ENCODE measurements at places on chromosomes 16 and 17.
A peak's percentile ranks its signal among the peaks of the same experiment; 100 is the strongest.

GRCh38 chr17:64448665-64449512 lies at the start of gene MILR1:
Gene MILR1, plus strand, starts transcription at chr17:64449115. Its CDS starts 54 bp downstream, at chr17:64449169.
- no peak for DNase-seq

GRCh38 chr16:85851034-85851785 lies 47.8 kb upstream of the IRF8 start:
- no peak for DNase-seq

DNA sequence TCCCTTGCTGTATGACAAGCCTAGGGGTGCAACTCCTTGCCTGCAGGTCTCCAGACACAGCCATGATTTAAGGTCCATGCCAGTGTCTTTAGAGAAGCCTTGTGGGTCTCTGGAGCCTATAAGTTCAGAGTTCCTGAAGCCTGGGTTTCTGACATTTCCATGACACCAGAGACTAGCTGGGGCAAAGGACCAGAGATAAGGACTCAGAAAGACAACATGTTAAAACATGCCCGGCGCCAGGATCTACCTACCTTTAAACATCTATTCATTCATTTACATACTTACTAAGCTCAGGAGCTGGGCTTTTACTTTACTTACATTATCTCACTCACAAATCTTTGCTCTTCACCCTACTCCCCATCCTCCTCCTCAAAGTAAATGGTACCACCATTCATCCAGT lies 1.5 kb downstream of the MRPL27 start:
- no peak for DNase-seq

- DNase-seq = peak; percentile 44
These were observed 110.7 kb downstream of the RAP1GAP2 start for GRCh38 chr17:2906901-2907300.

DNA sequence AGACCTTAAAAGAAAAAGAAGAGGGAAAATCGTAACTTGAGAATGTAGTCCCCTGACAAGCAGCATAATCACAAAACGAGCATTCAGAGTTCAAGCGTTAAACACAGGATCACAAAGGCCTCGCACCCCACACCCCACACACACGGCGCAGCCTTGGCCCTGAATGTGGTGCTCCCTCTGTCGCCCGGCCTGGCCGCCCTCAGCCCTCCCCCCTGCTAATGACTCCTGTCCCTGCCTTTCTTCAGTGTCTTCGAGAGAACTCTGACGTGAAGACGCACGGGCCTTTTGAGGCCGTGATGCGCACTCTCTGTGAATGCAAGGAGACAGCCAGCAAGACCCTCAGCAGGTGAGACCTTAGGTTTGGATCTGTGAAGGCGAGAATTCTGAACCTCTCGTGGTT lies 47.5 kb upstream of the ENDOV start:
- DNase-seq = no peak

DNA sequence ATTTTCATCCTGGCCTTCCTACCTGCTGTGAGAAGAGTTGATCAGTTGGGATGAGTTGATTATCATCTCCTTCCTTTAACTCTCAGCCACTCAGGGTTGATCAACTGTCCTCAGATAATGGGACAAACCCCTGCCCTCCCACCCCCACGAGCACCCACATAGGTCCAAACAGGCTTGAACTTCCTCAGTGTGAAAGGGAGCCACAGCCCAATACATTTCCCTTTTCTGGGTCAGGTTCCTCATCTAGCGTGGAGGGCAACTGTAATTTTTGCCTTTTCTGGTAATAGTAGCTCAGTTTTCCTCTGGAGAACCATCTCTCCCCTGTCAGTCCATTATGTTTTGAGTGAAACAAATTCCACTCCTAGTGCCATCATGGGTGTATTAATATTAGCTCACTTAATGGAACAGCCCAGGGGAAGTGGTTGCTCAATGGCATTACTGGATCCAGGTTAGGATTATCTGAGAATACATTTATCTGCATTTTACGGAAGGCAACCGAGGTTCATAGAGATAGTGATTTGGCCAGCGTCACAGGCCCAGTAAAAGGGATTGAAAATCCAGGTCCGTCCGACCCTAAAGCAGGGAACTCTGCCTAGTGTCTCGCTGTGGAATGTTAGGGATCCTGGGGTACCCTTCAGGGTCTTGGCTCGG lies 476 bp upstream of the LPCAT2 start:
- no peak for DNase-seq

DNA sequence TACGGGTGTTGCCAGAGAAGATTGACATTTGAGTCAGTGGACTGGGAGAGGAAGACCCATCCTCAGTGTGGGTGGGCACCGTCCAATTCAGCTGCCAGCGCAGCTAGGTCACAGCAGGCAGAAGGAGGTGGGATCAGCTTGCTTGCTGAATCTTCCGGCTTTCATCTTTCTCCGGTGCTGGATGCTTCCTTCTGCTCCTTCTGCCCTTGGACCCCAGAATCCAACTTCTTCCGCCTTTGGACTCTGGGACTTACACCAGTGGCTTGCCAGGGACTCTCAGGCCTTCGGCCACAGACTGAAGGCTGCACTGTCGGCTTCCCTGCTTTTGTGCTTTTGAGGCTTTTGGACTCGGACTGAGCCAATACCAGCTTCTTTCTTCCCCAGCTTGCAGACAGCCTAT lies 46.1 kb upstream of the RPL38 start:
- no peak for DNase-seq
